ENCODE measurements at places on chromosomes 11 and 22.

DNA sequence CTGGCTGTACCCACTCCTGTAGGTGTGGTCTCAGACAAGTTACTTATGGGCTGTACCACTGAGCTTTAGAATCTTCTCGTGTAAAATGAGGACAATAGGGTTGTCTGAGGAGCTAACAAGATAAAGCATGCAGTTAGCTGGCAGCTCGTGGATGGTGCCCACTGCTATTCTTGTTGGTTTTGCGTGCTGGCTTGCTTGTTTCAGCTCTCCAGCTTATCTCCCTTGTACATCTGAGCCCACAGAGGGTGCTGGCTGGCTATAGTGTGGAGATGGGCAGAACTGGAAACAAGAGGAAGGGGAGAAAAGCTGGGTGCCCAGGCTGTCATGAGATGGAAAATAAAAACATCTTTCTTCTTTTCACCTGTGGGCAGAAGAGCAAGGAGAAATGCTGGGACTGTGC is 46.5 kb upstream of the GALNT18 start:
- DNase-seq = no peak

DNA sequence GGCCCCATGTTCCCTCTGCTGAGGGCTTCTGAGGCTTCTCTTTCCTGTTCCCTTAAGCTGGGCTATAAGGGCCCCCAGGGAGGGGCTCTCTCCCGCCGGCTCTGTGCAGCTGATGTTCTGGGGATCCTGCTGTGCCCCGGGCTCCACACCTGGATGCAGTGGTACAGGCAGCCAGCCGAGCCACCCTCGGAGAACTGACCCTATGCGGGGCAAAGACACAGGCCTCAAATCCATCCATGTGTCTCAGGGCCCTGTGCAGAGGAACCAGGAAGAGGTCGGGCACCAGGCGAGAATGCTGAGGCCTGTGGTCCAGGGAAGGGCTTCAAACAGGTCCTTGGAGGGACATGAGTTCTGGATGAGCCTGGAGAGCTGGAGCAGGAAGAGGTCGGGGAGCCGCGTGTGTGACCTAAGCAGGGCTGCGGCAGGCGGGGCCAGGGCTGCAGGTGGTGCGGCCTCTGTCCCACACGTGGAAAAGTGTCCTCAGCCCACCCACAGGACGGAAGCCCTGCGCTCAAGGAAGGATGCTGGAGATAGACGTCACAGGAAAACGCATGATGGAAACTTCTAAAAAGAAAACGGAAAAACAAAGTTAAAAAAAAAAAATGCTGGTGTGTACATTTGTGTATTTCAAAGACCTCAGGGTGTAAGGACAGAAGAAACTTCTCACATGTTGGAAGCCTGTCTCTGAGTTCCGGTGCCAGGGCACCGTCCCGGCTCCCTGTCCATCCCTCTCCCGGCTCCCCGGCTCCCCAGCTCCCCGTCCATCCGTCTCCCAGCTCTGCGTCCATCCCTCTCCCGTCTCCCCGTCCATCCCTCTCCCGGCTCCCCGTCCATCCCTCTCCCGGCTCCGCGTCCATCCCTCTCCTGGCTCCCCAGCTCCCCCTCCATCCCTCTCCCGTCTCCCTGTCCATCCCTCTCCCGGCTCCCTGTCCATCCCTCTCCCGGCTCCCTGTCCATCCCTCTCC is 1149.2 kb downstream of the BRD1 start:
- DNase-seq = no peak

DNA sequence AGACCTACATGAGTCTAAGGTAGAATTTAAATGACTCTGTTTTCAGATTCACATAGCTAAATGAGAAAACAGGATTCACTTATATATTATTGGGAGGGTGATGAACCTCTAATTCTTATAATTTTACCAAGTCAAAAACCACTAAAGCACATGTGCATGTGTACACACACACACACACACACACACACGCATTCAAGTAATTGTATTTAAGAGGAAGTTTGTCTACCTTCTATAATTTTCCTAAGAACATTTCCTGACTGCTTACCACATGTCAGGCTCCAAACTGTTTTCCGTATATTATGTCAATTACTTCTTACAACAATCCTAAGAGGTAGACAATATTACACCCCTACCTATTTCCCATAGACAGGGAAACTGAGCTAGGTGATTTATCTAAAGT is 6.7 kb downstream of the RNF141 start:
- no peak for DNase-seq

- DNase-seq = no peak
Measured at GRCh38 chr11:101288392-101288791, 158.8 kb upstream of the PGR start.

- no peak for DNase-seq
Measured at GRCh38 chr22:28297504-28297903, 378.4 kb upstream of the PITPNB start.

GRCh38 chr22:50705219-50705691 is 32.6 kb downstream of the SHANK3 start:
- peak; percentile 77 for DNase-seq
